Activated CD8-positive, alpha-beta T cell treated with anti-CD3 and anti-CD28 coated beads for 36 hours (primary cell): ENCODE measurements at places on chromosomes 5 and 9. TPM values are rescaled to one million over a fixed set of nuclear protein-coding genes. Genes with fewer than 3 reads are reported as not detected.
A peak's percentile ranks its signal among the peaks of the same experiment; 100 is the strongest.

- no peaks in the 10 kb centered on the region for H3K36me3 ChIP-seq
- peak overlapping the region; percentile 40 for H3K27ac ChIP-seq
- H3K27me3 ChIP-seq, result peaks cover 25% of the 10 kb centered on the region
- H3K4me1 ChIP-seq, result peaks cover 18% of the 10 kb centered on the region
Measured at GRCh38 chr9:127004946-127005769, 90.6 kb downstream of the RALGPS1 start.

GRCh38 chr9:77798140-77798539 lies 150.0 kb upstream of the GNA14 start:
- H3K27me3 ChIP-seq, result no peaks in the 10 kb centered on the region
- H3K4me1 ChIP-seq, result peaks cover 9% of the 10 kb centered on the region
- H3K36me3 ChIP-seq, result peaks cover 15% of the 10 kb centered on the region
- no peak overlapping the region for H3K4me3 ChIP-seq

- H3K4me3 ChIP-seq, result no peak overlapping the region
- peaks cover 14% of the 10 kb centered on the region for H3K36me3 ChIP-seq
- no peak overlapping the region for H3K27ac ChIP-seq
- DNase-seq, result no peak
- H3K4me1 ChIP-seq, result peaks cover 33% of the 10 kb centered on the region
- peaks cover 2% of the 10 kb centered on the region for H3K27me3 ChIP-seq
Measured at GRCh38 chr9:79572032-79572607, 355 bp downstream of the TLE4 start.

GRCh38 chr9:134433101-134433500 lies 106.8 kb downstream of the RXRA start:
- no peak overlapping the region for H3K4me3 ChIP-seq
- H3K4me1 ChIP-seq, result no peaks in the 10 kb centered on the region
- no peak overlapping the region for H3K27ac ChIP-seq
- peaks cover 1% of the 10 kb centered on the region for H3K36me3 ChIP-seq
- DNase-seq, result no peak

GRCh38 chr9:135959814-135960213 lies 1.4 kb downstream of the UBAC1 start:
- H3K27me3 ChIP-seq, result no peaks in the 10 kb centered on the region
- H3K27ac ChIP-seq, result no peak overlapping the region
- H3K36me3 ChIP-seq, result peaks cover 2% of the 10 kb centered on the region
- no peak for DNase-seq
- H3K4me3 ChIP-seq, result peak overlapping the region; percentile 88
- H3K4me1 ChIP-seq, result peaks cover 28% of the 10 kb centered on the region

Gene TICAM2
- total RNA-seq, result 0.27 TPM

GRCh38 chr9:99210572-99210971 lies 11.2 kb downstream of the ALG2 start:
- H3K27ac ChIP-seq, result no peak overlapping the region
- H3K27me3 ChIP-seq, result peaks cover 3% of the 10 kb centered on the region
- H3K36me3 ChIP-seq, result peaks cover 9% of the 10 kb centered on the region
- no peaks in the 10 kb centered on the region for H3K4me1 ChIP-seq
- no peak overlapping the region for H3K4me3 ChIP-seq

DNA sequence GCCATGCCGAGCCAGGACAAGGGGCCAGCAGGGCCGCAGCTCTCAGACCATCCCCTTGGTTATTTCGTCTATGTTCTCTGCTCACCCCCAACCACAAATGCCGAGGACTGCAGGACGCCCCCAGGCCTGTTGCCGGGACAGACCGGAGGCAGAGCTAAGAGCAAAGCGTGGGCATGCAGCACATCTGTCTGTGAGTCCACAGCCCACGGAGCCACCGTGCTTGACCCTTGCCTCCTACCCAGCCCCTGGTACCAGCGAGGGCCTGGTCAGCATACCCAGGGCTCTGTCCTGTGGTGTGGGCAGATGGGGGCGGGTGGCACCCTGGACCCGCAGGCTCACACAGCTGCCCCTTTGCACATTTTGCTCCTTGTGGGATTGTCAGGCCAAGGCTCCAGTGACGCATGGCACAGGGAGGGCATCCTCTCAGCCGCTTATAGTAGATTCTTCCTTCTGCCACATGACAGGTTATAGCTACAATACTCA lies 4.7 kb downstream of the BRD3 start:
- no peak overlapping the region for H3K4me3 ChIP-seq
- H3K27me3 ChIP-seq, result no peaks in the 10 kb centered on the region
- no peak for DNase-seq
- H3K27ac ChIP-seq, result no peak overlapping the region
- peaks cover 51% of the 10 kb centered on the region for H3K4me1 ChIP-seq
- peaks cover 1% of the 10 kb centered on the region for H3K36me3 ChIP-seq

Gene GFI1B
- not detected for total RNA-seq

Gene WNK2
- 2.8 TPM for total RNA-seq

GRCh38 chr9:97858393-97858713 lies 5.3 kb downstream of the FOXE1 start:
- H3K4me1 ChIP-seq, result peaks cover 18% of the 10 kb centered on the region
- no peak overlapping the region for H3K27ac ChIP-seq
- DNase-seq, result no peak
- H3K4me3 ChIP-seq, result peak overlapping the region; percentile 17
- peaks cover 57% of the 10 kb centered on the region for H3K27me3 ChIP-seq

- no peak for DNase-seq
- no peaks in the 10 kb centered on the region for H3K36me3 ChIP-seq
- H3K4me3 ChIP-seq, result no peak overlapping the region
- H3K27me3 ChIP-seq, result no peaks in the 10 kb centered on the region
- H3K4me1 ChIP-seq, result no peaks in the 10 kb centered on the region
- no peak overlapping the region for H3K27ac ChIP-seq
Measured at GRCh38 chr9:12178634-12179033, 514.6 kb upstream of the TYRP1 start.

DNA sequence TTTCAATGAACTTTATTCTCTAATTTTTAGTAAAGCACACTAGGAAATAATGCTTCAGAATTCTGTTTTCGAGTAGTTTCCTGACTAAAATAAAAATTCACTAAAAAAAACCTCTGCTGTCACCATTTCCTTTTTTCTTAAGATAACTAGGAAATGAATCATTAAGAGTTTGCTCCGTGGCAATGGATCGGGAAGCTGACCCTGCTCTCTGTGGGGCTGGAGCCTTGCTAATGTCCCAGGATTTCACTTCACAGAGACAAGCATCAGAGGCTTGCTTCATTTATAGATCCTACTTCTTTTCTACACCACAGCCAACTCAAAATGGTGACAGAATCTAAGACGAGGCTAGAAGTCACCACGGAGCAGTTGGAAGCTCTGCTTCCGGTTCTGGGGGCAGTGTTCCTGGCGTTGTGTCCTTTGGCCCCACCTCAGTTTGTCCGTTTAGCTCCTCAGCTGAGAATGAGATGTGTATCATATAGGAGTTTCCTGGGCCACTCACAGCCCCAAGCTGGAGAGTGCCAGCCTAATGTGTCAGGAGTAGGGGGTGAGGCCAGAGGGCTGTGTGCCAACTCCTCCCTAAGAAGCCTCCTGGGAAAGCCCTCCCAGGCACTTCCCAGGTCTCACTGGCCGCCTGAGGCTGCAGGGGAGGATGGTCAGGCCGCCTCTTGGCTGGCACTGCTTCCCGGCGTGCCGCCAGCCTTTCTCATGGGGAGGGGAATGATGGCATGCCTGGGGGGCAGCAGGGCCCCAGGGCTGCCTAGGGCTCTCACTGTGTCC lies 19.6 kb downstream of the TENT4A start:
- peak overlapping the region; percentile 13 for H3K27ac ChIP-seq
- no peaks in the 10 kb centered on the region for H3K27me3 ChIP-seq
- no peak for DNase-seq
- no peak overlapping the region for H3K4me3 ChIP-seq

DNA sequence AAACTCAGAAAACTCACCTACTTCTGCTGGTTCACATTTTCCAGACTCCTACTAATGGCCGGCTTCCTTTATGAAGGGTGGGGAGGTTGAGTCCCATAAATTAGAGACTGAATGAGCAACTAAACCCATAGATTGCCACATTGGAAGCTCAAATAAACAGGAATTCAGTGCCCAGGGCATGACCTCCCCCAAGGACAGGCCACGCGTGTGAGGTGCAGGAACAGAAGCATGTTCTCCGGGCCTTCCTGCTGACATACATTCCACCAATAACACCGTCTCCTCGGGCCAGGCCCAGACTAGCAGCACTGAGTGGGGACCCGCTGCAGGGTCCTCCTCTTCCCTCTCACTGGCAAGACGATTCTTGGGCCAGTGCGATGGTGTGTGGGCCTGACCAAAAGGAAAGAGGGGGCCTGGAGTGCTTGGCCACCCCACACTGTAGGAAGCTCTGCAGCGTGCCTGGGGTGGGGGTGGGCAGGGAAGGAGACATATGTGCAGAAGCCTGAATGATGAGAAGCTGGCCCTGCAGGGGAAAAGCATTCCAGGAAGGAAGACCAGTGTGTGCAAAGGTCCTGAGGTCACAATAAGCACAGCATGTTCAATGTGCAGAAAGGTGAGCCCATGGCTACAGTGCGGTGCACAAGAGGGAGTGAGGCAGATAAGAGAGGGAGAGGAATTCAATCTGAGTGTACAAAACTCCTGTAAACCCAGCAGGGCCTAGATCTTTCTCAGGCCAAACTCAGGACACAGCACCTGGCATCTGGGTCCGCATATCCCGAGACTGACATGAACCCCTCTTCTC lies 12.0 kb downstream of the PTGES start:
- H3K27me3 ChIP-seq, result no peaks in the 10 kb centered on the region
- no peak overlapping the region for H3K27ac ChIP-seq
- peaks cover 11% of the 10 kb centered on the region for H3K4me1 ChIP-seq
- no peaks in the 10 kb centered on the region for H3K36me3 ChIP-seq
- DNase-seq, result no peak

- no peak overlapping the region for H3K27ac ChIP-seq
- H3K4me1 ChIP-seq, result no peaks in the 10 kb centered on the region
- H3K36me3 ChIP-seq, result no peaks in the 10 kb centered on the region
- H3K4me3 ChIP-seq, result no peak overlapping the region
- no peaks in the 10 kb centered on the region for H3K27me3 ChIP-seq
- DNase-seq, result no peak
Measured at GRCh38 chr9:111232997-111233790, 96.8 kb downstream of the OR2K2 start.

- H3K27ac ChIP-seq, result no peak overlapping the region
- H3K27me3 ChIP-seq, result peaks cover 4% of the 10 kb centered on the region
- no peaks in the 10 kb centered on the region for H3K4me1 ChIP-seq
- H3K36me3 ChIP-seq, result no peaks in the 10 kb centered on the region
- H3K4me3 ChIP-seq, result no peak overlapping the region
Measured at GRCh38 chr9:134088063-134088725, 20.4 kb upstream of the BRD3 start.

GRCh38 chr9:98081477-98082219 lies 25.1 kb downstream of the NANS start:
- peaks cover 38% of the 10 kb centered on the region for H3K4me1 ChIP-seq
- peak overlapping the region; percentile 80 for H3K27ac ChIP-seq

Gene TAF11L5
- not detected for total RNA-seq

DNA sequence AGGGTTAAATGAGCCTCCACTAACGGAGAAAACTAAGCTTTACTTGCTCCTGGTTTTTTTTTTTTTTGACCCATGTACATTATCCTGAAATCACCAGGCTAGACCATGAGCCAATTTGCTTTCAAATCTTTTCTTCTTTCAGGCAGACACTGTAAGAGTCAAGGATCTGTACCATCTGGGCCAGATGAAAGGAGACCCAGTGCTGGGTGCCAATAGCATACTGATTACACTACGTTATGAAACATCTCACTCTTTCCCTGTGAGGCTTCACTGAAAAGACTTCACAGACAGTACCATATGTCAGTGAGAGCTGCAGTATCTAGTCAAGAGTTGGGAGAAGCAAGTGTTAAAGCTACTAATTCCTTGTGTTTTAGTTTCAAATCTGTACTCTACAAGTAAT lies 161.2 kb upstream of the PTPRD start:
- DNase-seq, result no peak
- H3K27me3 ChIP-seq, result no peaks in the 10 kb centered on the region
- H3K4me1 ChIP-seq, result no peaks in the 10 kb centered on the region

- H3K27me3 ChIP-seq, result peaks cover 35% of the 10 kb centered on the region
- peaks cover 29% of the 10 kb centered on the region for H3K4me1 ChIP-seq
- no peaks in the 10 kb centered on the region for H3K36me3 ChIP-seq
- H3K27ac ChIP-seq, result no peak overlapping the region
Measured at GRCh38 chr5:98776066-98776705, 2.7 kb downstream of the RGMB start.

DNA sequence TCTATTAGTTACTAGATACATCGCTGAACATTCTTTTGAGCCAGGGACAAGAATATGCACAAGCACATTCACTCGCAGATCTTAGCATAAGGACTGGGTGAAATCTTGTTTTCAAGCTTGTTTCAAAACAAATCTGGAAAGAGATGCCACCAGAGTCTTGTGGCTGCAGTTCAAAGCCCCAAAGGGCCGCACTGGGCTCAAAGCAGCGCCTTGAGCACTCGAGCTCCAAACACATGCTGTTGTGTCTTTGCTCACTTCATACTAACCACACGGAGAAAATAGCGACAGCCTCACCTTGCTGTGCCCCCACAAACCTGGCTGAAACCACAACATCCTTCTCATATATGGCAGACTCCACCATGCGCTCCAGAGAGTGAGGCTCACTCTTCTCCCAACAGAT lies 34.2 kb upstream of the IL7R start:
- no peaks in the 10 kb centered on the region for H3K27me3 ChIP-seq
- H3K4me3 ChIP-seq, result peak overlapping the region; percentile 55
- peaks cover 33% of the 10 kb centered on the region for H3K36me3 ChIP-seq
- peak overlapping the region; percentile 92 for H3K27ac ChIP-seq
- DNase-seq, result peak; percentile 82
- H3K4me1 ChIP-seq, result peaks cover 87% of the 10 kb centered on the region

DNA sequence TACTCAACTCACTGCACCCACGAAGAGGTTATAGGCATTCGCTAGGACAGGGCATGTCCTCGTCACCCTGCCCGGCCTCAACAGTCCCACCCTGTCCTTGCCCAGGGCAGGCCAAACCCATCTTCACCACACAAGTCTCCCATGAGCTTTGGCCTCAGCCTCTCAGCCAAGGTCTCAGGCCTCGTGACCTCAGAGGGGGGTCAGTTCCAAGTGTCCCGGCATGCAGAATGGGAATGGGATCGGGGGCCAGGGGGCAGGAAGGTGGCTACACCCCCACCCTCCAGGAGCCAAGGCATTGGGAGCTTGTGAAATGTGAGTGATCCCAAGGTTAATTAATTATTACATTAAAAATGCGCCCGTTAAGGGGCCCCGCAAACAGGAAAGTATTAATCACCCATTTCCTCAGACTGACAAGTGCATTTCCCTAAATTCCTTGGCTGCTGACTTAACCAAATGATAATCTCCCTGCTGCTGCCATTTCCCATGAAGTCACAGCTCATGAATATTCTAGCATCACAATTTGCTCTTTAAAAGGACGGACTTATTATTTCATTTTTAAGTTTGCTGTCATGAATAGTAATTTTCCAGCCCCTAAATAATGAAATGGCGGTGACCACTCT lies 8.0 kb upstream of the UBAC1 start:
- H3K4me3 ChIP-seq, result no peak overlapping the region
- no peak for DNase-seq
- H3K4me1 ChIP-seq, result peaks cover 15% of the 10 kb centered on the region

Gene IL31RA
- total RNA-seq, result not detected
